ENCODE measurements at places on chromosomes 2 and 18.

- DNase-seq = no peak
These were observed 35.7 kb downstream of the REEP1 start for GRCh38 chr2:86301711-86302202.

DNA sequence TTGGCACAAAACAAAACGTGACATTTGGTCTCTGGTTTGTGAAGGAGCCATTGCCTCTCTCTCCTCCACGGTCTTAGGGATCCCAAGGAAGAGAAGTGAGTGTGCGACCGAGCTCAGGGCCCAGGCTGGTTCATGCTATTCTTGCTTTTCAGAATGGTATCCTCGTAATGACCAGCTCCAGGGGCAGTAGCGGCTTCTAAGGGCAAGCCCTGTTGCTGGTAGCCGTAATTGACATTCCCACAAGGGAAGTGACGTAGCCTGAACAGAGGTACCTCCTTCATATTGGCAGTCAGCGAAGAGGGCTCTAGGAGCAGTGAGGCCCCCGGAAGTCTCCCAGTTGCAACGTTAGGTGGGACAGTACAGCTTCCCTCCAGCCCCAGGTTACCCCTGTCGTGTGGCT, 77.9 kb downstream of the CLIP4 start:
- no peak for DNase-seq

DNA sequence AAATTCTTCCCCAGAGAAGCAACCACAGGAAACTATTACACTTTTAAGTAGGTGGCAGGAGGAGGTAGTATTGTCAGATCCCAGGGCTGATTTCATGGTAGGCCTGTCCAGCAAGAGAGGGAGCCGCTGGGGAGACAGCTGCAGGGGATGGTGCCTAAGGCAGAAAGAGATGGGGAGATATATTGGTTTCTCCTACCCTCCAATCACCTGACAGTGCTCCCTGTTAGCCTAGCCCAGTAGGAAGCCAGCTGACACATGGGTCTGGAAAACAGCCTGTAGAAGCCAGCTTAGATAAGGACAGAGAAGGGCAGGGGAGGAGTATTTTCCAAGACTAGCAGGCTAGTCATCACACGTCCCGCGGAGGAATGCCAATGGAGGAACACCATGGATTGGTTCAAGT, 8.2 kb upstream of the SPOPL start:
- no peak for DNase-seq

- DNase-seq = no peak
These were observed 33.6 kb downstream of the PLEKHA3 start for GRCh38 chr2:178513876-178514275.

DNA sequence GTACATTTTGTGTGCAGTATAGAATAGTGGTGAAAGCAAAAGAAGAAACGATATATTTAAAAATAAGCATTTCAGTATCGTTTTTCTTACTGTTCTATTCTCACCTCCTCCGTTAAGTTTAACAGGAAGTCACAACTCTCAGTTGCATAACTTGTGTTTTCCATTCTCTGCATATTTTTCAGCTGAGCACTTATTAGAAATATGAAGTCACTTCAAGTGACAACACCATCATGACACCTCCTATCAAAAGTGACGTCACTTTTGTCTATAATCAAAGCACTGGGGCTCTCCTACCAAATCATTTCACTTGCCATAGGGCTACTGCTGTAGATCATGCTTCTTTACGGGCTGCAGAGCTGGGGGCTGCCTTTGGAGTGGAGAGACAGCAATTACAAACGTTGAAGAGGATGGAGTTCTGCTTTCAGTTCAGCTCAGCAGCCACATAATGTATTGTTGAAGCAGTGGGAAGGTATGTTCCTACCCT, 36.3 kb downstream of the STAT4 start:
- DNase-seq = no peak

- no peak for DNase-seq
These were observed 17.1 kb downstream of the ITM2C start for GRCh38 chr2:230881840-230882239.

- DNase-seq = no peak
These were observed 216.0 kb downstream of the GLI2 start for GRCh38 chr2:120951693-120952092.

DNA sequence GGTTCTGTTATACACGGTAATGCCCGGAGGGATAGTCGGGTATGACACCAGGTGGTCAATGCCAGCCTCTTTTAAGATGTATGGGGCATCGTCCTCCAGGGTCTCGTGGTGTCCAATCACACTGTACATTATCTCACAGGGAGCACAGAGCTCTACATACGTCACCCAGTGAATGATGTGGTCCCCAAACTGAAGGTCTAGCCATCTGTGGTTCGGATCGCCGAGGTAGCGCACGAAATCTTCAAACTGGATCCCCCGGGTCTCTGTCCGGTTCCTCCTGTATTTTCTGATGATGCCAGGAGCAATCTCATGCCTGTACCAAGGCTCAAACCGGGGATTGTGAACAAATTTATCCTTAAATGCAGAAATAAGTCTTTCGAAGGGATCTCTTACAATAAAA, 24.1 kb downstream of the CHST10 start:
- DNase-seq = no peak

DNA sequence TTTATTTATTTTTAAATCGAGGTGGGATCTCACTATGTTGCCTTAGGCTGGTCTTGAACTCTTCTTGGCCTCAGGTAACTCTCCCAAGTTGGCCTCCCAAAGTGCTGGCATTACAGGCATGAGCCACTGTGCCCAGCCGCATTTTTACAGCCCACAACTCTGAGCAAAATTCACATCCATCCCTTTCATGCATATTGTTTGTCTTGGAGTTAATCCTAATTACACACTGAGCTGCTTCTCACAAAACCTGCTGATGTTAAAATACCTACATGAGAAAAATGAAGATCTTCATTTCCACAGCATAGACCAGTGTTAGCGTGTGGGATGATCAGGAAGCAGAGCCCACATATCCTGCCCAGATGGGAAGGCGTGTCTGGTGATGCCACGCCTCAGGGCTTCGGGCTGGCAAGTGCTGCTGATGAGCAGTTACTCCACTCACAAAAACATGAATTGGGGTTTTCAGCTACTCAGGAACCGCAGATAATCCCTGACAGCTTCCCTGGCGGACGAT, 14.6 kb downstream of the ITGB1BP1 start:
- no peak for DNase-seq

- no peak for DNase-seq
These were observed 14.7 kb downstream of the PCARE start for GRCh38 chr2:29059624-29060023.

DNA sequence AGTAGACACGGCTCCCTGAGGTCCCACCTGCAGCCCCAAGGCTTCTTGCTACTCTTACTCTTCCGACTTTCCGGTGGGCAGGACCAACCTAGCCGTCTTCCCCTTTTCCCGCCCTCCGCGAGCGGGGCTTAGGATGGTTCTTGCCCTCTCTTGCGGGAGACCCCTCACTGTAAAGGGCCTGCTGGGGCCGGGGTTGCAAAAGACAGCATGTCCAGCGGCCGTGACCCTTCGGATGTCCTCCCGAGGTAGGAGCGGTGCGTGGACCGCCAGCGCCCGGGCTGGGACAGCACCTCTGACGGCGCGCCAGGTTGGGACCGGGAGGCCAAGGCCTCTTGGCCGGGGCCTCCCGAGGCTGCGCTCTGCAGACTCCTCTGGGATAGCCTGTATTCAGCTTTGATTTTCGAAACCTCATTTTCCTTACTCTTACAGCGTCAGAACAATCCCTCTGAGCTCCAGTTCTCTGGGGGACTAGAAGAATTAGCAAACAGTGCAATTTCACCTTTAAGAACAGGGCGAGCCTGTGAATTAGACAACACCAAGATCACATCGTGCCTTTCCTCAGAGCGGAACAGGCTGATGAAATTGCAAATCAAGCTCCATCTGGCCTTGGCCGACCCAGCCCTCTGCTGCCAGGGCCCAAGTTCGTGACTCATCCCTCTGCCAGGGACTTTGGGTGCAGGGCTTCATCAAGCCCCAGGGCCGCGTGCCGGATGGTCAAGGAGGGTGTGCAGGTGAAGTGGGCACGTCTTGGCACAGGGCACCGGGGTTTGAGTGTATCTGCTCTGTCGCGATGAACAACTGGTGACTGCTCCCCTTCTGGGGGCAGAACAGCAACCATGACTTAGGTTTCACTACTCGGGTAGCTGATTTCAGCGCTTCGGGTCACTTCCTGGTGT, 777 bp downstream of the MOCOS start:
- DNase-seq = no peak

GRCh38 chr18:35174745-35175144, 66.1 kb upstream of the ZNF397 start:
- no peak for DNase-seq

DNA sequence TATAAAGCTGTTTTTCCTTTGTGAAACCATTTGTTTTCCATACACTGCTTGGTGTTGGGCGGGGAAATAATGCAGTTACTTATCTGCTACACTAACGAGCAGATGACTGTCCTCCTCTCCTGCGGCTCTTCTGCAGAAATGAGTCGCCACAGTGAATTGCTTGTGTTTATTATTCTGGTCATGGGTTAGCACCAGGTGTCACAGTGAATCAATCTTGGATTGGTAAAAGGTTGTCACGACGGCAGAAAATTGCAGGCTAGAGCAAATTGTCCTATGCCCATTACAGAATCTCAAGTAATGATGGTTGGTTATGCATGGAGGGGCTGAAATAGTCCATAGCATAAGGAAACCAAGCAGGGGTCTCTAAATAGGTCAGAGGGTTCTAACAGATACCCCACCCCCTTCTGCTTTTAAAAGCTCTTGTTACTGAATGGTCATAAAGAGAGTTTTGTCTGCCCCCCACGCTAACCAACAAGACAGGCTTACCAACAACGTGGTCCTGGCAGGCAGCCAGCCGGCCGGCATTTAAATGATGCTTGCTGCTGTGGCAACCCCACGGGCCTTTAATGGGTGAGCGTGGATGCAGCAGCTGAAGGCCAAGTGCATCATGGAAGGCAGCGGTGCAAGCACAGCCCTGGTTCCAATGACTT, 29.5 kb downstream of the RAB31 start:
- DNase-seq = no peak

- no peak for DNase-seq
These were observed 207.8 kb downstream of the MYT1L start for GRCh38 chr2:2123238-2123637.

GRCh38 chr2:206112846-206113547, 27.0 kb upstream of the INO80D start:
- no peak for DNase-seq

DNA sequence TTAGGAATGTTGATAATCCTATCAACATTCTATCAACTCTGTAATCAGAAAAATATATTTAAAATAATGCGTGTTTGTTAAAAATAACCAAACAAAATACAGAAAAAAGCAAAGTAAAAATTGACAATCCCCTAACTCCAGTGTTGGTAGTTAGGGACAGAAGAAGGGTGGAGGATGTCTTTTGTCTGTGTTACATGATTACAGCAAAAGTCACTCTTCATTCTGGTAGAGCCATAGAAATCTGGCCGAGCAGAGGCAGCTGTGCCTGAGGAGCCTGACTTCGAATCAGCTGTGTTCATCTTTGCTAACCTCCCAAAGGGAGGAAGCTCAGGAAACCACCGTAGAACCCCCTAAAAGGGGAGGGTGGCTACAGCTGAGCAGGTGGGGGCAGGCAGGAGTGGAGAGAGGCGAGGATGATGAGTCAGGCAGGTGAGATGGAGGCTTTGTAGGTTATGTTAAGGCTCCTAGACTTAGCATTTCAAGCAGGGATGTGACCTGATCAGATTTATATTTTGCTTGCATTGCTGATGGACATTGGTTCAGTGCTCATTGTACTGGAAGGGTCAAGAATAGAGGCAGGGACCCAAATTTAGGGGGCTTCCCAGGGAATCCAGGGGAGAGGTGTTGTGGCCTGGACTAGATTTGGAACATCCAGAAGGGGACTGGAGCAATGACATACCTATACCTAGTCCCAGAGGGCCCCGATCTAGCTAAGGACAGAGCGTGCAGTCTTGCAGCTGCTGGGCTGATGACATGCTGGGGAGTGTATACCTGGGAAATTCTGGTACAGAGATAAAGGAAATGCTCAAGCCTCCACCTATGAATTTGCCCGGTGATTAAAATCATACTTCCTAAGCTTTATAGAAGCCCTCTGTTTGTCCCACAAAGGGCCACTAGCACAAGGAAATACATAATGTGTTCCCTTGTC, 95.7 kb downstream of the NEDD4L start:
- no peak for DNase-seq

GRCh38 chr2:68418419-68418818, 48.7 kb downstream of the FBXO48 start:
- DNase-seq = no peak

DNA sequence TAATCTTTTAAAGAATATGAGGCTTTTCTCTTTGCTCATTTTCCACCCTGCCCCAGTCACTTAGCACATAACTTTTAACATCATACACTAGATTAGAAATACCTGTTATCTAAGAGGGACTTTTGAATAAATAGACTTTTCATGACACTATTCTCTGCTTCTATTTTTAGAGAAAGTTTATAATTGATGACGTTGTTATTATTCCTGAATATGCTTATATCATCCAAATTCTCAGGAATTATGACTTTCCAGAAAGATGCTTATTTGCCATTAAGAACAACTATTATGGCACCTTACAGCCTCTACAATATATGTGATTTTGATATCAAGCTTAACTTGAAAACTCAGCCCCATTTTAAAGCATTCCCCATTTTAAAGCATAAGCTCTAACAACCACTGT, 11.4 kb downstream of the TMEFF2 start:
- no peak for DNase-seq

- DNase-seq = no peak
These were observed 99.9 kb upstream of the FANCL start for GRCh38 chr2:58341047-58341446.

- no peak for DNase-seq
These were observed 5.6 kb downstream of the ATP5MC3 start for GRCh38 chr2:175175896-175176295.

DNA sequence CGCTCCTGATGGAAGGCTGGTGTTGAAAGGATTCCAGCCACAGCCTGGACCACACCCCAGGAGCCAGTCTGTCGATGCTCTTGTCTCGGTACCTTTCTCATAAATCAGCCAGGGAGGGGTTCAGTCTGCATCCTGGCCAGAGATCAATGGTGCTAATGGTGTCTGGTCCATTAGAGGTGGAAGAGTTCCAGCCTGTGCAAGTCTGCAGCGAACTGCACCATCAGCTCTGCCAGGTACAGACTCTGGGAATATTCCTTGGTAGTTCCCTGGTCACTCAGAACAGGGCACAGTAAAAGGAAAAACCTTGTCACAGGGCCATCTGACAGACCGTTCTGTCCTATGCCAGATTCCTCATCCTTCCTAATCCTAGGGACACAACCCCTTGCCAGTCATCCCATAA, 164.3 kb downstream of the MTCL1 start:
- DNase-seq = no peak

- DNase-seq = no peak
These were observed 157.1 kb upstream of the SIX2 start for GRCh38 chr2:45166229-45166890.

GRCh38 chr18:79393181-79393634, 2.5 kb upstream of the NFATC1 start:
- no peak for DNase-seq

GRCh38 chr18:4060427-4061281, 394.5 kb downstream of the DLGAP1 start:
- DNase-seq = no peak

- DNase-seq = peak; percentile 6
These were observed 1.7 kb downstream of the TRIP12 start for GRCh38 chr2:229920011-229920641.
